ENCODE measurements at places on chromosomes 5 and 9.

DNA sequence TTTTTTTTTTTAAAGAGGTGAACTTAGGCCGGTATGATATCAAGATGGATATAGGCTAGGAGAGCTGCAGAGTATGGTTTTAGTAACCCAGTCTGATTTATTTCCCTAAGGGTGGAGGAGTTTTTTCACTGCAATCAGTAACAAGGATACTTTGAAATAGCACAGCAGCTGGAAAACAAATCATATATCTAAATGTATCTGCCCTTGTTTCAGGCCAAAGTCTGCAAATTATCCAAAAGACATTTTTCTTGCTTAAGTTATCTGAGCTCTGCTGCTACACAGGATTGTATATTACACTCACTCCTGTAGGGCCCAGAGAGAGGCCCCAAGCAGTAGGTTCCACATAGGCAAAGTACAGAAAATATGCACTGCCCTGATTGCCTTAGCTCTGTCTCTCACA, 222.4 kb downstream of the NTRK2 start:
- DNase-seq = no peak

DNA sequence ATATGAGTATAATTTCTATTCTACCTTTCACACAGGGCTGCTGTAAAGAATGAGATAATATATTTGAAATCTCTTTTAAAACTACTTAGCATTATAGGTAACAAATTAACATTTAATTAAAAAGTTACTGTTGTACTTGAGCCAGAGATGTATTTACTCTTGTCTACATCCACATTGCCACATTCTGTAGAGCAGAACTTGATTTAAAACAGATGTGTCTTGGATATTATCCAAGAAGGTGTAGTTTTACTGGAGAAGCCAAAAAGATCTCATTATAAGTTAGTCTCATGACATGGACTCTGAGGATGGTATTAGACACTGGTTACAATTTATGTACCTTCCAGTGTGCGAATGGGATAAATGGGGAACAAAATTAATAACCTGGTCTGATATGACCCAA, 293.1 kb upstream of the CCNH start:
- no peak for DNase-seq

DNA sequence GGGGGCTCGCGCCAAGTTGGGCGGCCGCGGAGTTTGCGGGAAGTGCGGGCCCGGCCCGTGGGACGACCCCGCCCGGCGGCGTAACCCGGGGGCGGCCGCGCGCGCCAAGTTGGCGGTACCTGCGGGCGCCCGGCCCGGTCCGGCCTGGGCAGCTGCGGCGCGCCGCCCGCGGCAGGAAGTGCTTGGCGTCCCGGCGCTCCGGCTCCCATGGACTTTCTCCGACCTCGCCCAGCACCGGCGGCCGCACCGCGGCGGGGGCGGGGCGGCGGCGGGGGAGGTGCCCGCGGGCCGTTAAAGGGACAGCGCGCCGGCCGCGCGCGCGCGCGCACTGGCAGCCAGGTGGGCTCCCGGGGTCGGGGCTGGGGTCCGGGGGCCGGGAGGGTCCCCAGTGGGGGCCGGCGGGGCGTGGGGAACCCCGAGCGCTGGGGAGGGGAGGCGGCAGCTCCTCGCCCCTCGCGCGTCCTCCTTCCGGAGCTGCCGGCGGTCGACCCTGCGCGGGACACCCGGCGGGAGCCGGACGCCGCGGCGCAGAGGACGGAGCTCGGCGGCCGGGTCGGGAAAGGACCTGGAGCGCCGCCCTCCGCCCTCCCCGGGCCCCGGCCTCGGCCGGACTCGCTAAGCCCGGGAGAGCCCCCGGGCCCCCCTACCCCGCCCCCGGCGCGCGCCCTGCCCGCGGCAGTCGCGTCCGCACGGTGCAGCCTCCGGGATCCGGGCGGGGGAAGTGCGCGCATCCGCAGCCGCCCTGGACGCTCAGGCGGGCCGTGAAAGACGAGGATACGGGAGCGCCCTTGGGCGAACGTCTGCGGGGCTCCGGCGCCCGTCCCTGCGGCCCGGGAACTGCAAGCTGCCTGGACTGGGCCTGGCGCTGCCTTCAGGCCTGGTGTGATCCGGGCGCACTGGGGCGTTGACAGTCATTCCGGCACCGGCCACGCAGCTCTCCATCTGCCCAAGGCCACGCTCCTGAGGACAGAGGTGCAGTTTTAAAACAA, at the start of gene NACC2:
Gene NACC2 (minus strand): TSS at position 220 of the 989 bp plus-strand sequence. CDS start 44,768 bp downstream, outside the sequence.
- DNase-seq = peak; percentile 83

- no peak for DNase-seq
Measured at GRCh38 chr5:32210151-32210550, 36.0 kb upstream of the GOLPH3 start.

DNA sequence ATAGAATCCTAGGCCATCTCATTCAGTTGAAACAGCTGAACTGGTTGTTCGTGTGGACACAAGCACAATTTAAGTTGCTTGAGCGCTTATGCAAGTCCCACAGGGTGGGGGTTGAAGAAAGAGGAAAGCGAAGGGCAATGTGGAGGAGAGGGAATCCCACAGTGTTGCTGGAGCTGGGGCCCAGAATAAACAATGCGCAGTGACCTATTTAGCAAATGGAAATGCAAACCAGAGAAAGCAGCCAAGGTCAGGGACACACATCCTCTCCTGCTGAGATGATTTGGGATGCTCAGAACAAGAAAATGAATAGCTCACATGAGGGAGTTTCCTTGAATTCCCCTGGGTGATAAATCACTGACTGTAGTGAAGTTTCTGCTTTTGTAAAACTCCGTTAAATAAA, 838.3 kb downstream of the TLE4 start:
- DNase-seq = no peak

All from HuH-7 (cell line).